ENCODE measurements at places on chromosomes 5 and 9.

DNA sequence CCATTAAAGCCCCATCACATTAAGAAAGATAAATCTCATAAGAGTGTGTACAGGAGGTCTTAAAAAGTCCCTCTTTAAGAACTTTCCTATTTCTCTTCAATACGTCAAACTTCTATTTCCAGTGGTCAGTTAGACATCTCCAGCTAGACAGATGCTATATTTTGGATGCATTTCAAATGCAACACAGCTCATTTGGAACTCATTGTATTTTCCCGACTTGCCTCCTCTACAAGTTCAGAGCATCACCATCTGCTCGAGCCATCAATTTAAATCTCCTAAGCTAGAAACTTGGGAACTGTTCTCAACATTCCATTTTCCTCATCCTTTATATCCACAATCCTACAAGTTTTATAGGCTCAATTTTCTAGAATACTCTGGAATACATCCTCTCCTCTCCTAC is 3.2 kb upstream of the UHRF2 start:
- no peak for DNase-seq

GRCh38 chr5:104706600-104706999 is 1144.0 kb upstream of the NUDT12 start:
- no peak for DNase-seq

GRCh38 chr9:108864446-108864845 is 2.4 kb downstream of the ACTL7A start:
- DNase-seq: no peak

DNA sequence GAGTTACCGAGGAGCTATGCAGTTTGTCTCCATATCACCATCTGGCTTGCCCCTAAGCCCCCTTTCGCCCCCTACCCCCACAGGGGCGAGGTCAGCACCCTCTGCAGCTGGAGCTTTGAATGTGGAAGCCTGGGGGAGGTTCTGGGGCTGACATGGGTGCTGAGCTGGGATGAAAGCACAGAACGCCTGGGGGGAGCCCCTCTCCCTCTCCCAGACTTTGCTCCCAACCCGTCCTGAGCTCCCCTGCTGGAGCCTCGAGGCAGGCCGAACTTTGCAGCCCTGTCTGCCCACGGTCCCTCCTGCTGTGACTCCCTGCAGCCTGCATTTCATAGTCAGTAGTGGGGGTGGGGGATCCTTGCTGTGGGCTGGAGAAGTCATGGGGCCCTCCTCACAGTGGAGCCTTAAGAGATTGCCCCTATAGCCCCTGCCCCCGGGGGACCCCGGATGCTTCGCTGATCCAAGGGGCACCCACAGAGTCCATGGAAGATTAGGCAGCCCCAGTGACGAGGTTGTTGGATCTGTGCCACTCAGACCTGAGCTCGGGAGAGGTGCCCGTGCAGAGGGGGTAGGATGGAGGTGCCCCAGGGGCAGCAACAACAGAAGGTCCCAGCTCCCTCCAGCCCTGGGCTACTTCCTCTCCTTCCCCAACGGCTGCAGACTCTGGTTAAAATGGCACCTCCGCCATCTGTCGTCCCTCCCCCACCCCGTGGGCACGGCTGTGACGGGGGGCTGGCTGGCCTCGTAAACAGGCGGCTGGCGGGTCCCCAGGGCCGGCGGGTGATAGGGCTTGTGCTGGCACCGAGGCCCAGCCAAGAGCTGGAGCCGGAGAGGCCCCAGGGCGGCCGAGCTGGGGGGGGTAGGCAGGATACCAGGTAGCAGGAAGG is 162.0 kb downstream of the C9orf50 start:
- DNase-seq: peak; percentile 27

- no peak for DNase-seq
These were observed 123.1 kb upstream of the PJA2 start for GRCh38 chr5:109532773-109533364.

GRCh38 chr9:19946441-19947109 is 157.7 kb upstream of the SLC24A2 start:
- no peak for DNase-seq

DNA sequence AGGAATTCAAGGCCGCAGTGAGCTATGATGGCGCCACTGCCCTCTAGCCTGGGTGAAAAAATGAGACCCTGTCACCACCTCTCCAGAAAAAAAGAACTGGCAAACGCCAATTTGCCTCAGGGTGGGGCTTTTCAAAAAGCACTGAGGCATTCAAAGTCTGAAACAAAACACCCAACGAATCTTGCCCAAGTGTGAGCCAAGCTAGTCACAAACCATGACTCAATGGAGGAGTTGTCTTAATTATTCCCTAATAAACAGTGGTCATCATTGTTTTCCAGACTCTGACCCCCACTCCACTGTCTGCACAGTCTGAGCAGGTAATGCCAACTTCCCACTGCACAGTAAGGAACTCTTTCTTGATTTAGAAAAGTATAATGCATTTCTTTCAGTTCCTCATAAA is 16.8 kb downstream of the FRMD3 start:
- no peak for DNase-seq

DNA sequence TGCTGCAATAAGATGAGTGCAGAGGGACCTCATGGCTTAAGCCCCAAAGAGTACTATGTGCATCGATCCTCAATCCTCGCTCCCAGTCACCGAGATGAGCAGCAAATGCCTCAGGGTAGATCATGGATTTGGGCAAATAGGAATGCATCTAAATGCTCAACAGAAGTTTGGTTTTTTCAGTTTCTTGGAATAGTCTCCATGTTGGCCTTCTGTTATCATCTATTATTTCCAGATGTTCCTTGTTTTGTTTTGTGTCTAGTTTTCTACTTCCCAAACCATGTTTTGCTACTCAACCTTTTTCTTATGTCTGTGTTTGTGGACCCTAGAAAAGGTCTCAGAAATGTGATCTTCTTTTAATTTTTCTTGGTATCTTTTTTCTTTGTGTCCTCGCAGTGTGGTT is 43.5 kb upstream of the RASGRF2 start:
- DNase-seq: no peak

GRCh38 chr5:174872271-174872670 is 147.9 kb downstream of the MSX2 start:
- DNase-seq: no peak

- no peak for DNase-seq
These were observed 439.3 kb upstream of the ADAMTS16 start for GRCh38 chr5:4700871-4701270.

DNA sequence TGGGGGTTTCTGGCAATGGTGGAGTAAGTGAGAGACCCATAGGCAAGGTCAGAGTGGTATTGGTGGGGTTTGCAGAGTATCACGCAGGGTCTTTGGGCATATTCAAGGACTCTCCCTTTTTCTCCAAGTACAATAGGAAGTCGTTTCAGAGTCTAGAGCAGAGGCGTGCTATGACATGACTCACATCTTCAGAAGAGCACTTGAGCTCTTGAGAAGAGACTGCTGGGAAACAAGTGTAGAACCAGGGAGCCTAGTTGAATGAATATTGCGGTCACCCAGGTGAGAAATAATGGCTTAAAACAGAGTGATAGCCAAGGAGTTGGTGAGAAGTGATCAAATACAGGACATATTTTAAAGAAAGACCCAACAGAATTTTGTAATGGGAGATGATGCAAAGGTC is 813.4 kb downstream of the TLE1 start:
- no peak for DNase-seq

DNA sequence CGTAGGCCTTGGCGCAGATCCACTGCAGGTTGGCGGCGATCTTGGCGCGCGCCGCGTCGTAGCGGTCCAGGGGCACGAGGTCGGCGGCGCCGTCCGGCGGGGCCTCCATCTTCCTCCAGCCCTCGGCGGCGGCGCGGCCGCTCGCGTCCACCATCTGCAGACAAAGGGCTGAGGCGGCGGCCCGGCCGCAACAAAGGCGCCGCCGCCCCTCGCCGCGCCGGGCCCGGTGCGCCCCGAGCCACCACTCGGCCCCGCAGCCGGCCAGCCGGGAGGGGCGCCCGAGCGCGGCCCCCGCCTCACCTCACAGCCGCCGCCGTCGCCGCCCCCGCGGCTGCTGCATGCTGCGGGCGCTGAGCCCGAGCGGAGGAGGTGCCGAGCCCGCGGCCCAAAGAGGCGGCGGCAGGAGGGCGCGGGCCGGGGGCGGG is 328 bp downstream of the CAMSAP1 start:
- DNase-seq: no peak

- no peak for DNase-seq
These were observed 4.2 kb upstream of the PRSS3 start for GRCh38 chr9:33791117-33791516.

DNA sequence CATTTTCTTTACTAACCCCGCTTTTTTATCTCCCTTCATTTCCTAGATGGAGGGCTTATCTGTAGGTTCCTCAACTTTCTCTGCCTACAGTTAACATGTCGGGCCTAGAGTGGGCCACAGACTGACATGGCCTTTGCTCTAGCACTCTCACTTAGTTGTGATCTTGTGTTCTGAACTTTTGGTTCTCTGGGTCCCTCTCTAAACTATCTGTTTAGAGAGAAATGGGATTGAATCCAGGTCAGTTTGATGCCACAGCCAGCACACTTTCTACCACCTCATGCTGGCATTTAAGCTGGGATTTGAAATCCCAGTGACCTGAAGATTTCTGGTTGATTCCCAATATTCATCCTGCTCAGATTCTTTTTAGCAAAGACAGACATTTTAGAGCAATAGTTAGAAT is 388.5 kb upstream of the PAPPA start:
- no peak for DNase-seq

GRCh38 chr5:142353071-142353472 is 28.3 kb upstream of the SPRY4 start:
- DNase-seq: no peak

DNA sequence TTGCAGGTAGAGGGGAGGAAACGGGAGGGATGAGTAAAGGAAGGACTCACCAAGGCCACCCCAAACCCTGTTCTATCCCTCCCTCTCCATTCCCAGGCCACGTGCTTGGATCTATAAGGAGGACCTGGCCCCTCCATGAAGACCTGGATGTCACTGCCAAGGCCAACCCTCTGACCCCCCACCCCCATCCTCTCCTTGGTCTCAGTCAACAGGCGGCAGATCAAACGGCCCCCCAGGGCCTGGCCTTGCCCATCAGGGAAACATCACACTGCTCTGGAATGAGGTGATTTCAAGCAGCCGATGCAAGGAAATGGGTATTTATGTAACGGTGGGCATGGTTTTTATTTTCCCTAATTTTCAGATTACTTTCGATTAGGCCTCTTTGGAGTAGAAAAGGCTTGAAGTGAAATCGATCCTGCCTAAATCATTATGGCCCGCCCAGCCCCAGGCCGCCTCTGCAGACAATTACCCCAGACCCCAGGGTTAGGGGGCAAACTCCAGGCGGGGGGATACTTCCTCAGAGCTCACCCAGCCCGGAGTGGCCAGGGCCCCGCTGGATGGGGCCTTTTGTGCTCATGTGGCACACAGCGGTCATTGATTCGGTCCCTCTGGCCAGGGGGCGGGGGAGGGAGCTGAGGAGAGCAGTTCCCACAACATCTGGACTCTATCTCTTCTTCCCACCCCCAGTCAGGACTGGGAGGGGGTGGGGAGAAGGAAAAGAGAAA is 125.3 kb downstream of the PHF2 start:
- DNase-seq: no peak

GRCh38 chr5:59091965-59092364 is 509.1 kb downstream of the RAB3C start:
- DNase-seq: no peak
